Dorsolateral prefrontal cortex (tissue), 122 donors: ENCODE measurements at places on chromosomes 5 and 9.

- DNase-seq = peak; percentile 35
Measured at GRCh38 chr9:124202447-124202971, 55.2 kb upstream of the NEK6 start.

- no peak for DNase-seq
Measured at GRCh38 chr9:31677415-31677814, 707.0 kb upstream of the ACO1 start.

- no peak for DNase-seq
Measured at GRCh38 chr5:520196-520849, 3.9 kb downstream of the SLC9A3 start.

- no peak for DNase-seq
Measured at GRCh38 chr9:81146241-81146640, 543.1 kb downstream of the TLE1 start.

DNA sequence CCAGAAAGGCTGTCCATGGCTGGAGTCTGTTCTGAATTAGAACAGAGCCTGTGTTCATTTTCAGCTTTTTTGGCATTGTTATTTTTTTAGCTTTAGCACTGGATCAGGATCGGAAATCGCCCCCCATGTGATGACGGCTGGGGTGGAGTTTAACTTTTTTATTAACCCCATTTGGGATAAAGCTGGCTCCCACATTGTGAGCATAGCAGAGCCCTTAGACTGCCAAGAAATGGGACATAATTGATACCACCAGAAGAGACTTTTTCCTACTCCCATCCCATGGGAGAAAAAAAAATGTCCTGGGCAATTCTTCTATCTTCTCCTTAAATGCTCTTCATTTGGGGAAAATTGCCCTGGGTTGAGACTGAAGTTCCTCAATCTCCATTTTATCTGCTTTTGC is 52.4 kb downstream of the SLIT3 start:
- DNase-seq = no peak

GRCh38 chr5:132369007-132369473 is 470 bp upstream of the SLC22A5 start:
- DNase-seq = no peak

DNA sequence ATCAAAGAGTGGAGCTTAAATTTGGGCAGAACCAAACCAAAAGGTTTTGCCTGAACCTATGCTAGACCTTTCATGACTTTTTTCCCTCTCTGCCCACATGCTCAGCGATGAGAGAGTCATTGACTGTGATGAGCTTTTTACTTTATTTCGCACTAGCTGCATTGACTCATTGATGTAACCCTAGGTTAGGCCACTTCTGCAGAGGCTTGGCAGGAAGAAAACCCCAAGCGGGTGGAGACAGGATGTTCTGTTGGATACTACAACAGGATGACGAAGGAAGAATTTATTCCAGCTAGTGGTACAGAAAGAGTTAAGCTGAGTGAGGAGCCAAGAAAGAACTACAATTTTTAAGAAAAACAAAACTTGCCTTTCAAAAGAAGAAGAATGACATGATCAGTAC is 18.4 kb downstream of the AGXT2 start:
- DNase-seq = no peak

GRCh38 chr5:167485061-167485774 is 806.2 kb upstream of the WWC1 start:
- no peak for DNase-seq

DNA sequence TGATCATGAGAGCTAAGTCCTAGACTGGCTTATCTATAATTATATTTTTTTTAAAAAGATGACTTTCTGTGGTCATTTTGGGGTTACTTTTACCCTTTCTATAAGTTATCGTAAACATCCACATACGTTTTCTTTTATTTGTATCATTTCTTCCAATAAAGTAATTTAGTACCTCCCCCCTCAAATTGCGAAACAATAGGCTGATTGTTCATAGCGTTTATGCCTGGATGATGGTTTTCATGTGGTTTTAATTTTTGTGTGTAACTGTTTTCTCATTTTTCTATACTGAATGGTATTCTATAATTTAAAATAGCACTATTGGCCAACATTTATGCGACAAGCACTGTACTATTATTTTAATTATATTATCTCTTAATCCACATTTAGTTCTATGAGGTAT is 44.5 kb downstream of the SMC5 start:
- DNase-seq = no peak

GRCh38 chr9:123336449-123336848 is 19.5 kb upstream of the CRB2 start:
- DNase-seq = no peak

- DNase-seq = peak; percentile 23
Measured at GRCh38 chr5:133052317-133053175, 733 bp downstream of the HSPA4 start.

DNA sequence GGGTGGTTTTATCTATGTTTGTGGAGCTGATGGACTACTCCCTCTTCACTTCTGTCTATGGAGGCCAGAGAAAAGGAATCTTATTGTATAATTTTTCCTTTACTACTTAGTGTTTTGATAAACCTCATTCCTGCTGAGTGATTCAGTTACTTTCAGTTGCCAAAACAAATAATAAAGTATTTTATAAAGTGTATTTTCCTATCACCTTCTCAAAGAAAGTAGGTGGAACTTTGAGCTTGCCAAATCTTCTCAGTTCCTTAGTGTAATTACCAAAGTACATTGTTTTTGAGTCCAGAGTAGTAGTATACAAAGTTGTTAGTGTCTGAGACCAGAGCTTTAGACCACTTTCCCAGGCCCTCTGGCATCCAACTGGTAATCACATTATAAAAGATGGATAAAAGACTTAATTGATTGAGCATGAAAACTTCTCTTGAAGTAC is 13.5 kb downstream of the RABGAP1 start:
- no peak for DNase-seq

- DNase-seq = no peak
Measured at GRCh38 chr9:99579964-99580363, 241.7 kb upstream of the NR4A3 start.

DNA sequence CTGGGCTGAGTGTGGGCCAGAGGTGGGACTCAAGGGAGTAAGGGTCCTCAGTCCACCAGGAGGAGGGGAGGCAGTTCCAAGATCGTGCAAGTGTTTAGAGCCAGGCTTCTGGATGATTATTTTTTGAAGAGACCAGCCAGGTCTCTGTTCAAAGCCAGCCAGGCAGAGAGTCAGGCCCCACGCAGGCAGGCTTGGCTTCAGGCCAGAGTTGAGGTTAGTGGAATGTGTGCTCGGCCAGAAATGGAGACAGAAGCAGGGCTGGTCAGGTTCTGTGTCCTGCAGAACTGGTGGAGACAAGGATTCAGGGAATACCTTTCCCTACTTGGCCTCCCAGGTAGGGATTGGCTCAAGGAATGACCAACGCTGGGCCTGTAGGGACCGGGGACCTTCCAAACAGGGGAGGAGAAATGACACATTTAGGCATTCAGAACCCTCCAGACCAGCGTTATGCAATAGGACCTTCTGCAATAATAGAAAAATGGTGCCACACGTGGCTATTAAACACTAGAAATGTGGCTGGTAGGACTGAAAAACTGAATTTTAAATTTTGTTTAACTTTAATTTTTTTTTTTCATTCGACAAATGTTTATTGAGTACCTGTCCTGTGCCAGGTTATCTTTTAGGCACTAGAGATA is 106.2 kb downstream of the CMYA5 start:
- no peak for DNase-seq

DNA sequence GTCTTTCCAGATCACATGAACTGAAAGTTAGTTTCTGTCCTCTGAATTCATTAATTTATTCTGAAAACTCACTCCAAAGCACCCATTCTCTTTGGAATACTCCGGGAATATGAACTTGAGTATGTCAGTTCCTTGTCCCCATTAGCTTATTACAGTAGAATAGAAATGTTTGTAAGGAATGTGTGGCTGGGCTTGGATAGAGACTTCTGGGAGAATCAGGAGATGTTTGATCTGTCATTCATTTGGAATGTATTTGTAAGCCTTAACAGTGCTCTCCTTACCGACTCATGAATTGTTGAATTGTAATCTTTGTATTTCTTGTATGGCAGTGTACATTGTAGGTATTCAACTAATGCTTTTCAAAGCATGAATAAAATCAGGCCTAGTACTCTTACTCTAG is 548.4 kb downstream of the LRRC70 start:
- no peak for DNase-seq

DNA sequence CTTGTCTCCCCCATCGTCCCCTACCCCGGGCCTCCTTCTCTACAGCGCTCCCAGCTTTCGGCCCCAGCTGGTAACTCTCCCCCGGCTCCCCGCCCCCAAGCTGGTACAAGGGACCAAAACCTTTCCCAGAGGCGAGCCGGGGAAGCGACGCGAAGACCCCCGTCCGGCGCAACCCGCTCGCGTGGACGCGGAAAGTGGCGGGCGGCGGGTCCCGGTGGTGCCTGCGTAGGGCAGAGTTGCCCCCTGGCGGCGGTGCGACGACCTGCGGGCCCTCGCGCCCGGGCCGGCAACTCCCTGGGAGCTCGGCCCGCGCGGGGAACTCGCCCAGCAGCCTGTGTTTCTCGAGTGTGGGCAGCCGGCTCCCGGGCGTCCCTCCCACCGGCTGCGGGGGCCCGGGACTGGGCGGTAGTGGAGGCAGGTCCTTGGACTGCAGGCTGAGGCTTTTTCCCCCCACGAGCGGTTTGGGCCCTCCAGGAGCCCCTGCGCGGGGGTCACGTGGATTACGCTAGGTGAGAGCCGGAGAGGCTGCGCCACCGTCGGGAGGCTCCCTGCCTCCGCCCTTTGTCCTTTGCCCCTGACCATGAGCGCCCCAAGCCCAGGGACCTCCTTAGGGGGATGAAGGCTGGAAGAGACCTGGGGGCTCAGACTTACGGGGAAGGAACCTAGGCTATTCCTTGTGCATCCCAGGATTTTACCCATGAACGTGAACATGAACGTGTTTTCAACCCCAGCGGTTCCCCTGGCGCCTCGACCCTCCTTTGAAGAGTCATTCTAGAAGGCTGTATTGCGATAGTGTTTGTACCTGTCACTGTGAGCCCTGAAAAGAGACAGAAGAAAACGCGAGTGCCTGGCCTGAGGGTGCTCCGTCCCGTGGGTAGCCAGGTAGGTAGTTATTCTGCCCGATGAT is 2.9 kb upstream of the FOXD1 start:
- no peak for DNase-seq

GRCh38 chr9:124869466-124869985 is 7.6 kb downstream of the ARPC5L start:
- DNase-seq = no peak

GRCh38 chr5:135047347-135047695 is 13.3 kb upstream of the PITX1 start:
- DNase-seq = no peak

DNA sequence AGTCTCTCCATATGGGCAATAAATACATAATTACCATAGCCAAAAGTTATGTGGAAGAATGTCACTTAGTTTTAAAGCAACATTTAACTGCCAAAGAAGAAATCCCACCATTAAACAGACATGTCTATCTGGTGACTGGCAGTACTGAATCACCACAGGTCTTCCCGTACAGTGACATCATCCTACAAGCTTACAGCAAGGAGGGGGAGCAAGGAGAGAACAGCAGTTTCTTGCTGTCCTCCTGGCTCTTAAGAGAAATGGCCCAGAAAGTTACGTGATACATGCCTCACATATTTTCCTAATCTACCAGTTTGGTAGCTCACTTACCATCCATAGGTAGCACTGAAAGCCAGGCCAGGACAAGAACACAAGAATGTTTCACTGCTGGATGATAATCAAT is 671.0 kb downstream of the DMRTA1 start:
- no peak for DNase-seq

GRCh38 chr5:30131-30530 is 61.8 kb upstream of the PLEKHG4B start:
- DNase-seq = no peak

DNA sequence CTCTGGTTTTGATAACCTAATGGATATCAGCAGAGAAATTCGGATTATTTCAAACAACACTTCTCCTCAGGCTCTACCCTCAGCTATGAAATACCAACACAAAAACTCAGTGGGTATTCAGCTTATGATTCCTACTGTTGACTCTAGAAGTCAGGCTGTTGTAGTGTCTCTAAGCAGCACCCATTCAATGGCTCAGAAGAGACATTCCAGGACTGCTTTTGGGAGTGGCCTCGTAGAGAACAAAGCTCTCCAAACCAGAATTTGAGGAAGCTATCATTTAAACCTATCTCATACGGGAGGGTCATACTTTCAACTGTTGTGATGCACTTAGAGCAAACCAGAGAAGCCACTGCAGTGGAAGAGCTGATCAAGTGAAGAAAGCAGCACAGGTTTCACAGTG is 34.1 kb downstream of the ETF1 start:
- DNase-seq = no peak

GRCh38 chr5:13632676-13633075 is 311.8 kb downstream of the DNAH5 start:
- DNase-seq = no peak

- no peak for DNase-seq
Measured at GRCh38 chr5:102961671-102962070, 158.3 kb downstream of the GIN1 start.

- no peak for DNase-seq
Measured at GRCh38 chr5:82276800-82277612, 1.1 kb downstream of the RPS23 start.

DNA sequence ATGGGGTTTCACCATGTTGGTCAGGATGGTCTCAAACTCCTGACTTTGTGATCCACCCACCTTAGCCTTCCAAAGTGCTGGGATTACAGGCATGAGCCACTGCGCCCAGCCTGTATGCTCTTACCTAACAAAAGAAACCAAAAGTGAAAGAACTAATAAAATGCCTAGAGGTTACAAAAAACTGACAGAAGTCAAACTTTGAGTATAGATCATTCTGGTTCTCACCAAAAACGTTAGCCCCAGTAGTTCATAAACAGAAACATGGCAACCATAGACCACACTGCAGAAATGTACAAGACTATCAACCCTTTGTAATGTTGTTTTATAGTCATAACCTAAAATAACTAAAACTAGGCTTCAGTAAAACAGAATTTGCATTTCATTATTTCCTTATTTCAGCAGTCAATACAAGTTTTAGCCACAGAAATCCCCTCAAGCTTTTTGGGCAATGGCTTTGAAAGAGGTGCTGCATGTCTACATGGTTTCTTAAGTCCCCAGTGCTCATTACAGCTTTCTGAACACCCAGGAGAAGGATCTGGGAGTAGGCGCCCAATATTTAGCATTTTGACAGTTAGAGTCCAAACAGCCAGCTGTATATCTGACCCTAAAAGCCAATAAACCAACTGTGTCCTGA is 72.5 kb downstream of the EPB41L4A start:
- DNase-seq = no peak

- no peak for DNase-seq
Measured at GRCh38 chr9:16950051-16950450, 79.6 kb upstream of the BNC2 start.

DNA sequence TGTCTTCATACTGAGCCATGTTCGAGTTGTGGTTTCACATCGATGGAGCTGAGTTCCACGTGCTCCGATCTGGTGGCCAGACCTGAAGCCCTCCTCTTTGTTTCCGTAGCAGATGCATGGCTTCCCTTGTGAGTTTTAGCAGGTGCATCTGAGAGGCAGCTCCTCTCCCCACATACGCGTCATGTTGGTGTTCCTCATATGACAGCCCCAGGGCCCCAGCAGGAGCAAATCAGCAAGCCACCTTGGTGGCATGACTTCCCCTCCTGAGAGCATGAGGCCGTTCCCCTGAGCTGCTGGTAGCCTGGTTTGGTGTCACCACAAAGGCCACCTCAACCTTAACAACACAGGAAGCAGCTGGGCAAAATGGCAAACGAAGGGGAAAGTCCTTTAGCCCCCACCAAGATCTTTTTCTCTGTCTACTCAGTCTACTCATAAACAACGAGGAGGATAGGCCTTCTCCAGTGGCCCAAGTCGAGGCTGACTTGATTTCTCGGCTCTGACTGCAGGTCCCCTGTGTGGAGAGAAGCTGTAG is 5.9 kb downstream of the CYFIP2 start:
- DNase-seq = no peak
